Putamen (tissue), 1 donor: ENCODE measurements at places on chromosomes 4 and X.

GRCh38 chrX:115018944-115019343 is 1.5 kb upstream of the IL13RA2 start:
- no peak for DNase-seq

DNA sequence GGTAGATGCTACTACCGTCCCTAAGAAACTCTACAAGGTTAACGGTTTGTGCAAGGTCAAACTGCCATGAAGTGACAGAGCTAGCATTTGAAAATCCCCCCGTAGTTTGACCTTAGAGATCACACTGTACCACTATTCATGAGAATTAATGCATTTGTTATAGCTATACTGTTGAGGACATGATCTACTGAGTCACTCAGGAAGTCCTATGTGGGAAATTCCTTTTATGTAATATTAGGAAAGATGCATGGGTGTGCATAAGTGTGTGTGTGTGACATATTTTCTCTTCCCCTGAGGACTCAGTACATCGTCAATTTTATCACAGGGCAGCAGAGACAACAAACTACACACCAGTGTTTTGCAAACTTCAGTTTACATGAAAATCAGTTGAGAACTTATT is 141.1 kb downstream of the FBXW7 start:
- no peak for DNase-seq

- peak; percentile 30 for DNase-seq
Observed at GRCh38 chrX:32530802-32531403, 680.4 kb downstream of the DMD start.

DNA sequence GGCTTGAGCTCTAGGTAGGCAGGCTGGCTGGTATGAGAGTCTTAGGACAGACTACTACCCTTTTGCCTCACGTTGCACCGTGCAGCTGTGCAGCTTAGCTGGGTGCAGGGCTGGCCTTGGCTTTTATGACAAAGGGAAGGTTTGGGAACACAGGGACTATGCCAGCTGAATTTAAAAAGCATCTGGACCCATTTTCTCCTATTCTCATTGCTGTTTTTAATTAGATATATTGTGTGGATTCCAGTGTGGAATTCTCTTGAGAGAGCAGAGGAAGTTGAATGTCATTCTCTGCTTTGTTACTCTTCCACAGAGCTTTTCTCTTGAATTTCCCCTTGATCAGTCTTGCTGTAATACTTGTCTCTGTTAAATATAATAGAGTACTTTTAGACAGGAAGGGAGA is 192.7 kb downstream of the ZNF330 start:
- no peak for DNase-seq

DNA sequence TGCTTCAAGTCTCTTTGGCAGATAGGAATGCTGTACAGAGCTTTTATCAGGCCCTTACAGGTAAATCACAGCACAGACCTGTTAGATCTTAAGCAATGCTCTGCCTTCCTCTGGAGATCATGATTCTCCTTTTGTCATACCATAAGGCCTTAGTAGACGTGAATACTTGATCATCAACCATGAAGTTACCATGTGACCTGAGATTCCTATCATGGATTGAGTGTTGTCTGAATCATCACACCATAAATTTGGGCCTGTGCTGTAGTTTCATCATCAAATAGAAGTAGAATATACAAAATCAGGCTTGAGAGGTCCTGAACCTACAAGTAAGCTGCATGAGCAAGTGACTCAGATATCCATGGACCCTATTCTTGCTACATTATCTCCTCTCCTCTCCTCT is 466.8 kb upstream of the INTU start:
- no peak for DNase-seq

- no peak for DNase-seq
Observed at GRCh38 chr4:64822405-64822804, 413.2 kb upstream of the TECRL start.

DNA sequence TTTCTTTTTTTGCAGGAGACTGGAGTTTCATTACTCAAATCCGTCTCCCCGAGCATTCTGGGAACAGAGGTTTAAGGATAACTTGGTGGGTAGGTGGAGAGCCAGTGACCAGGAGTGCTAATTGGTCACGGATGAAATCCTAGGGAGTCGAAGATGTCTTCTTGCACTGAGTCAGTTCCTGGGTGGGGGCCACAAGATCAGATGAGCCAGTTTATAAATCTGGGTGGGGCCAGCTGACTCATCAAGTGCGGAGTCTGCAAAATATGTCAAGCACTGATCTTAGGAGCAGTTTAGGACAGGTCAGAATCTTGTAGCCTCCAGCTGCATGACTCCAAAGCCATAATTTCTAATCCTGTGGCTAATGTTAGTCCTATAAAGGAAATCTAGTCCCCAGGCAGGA is 741.3 kb downstream of the PCDH7 start:
- no peak for DNase-seq

- DNase-seq: no peak
Observed at GRCh38 chr4:148196164-148196563, 246.1 kb downstream of the NR3C2 start.

GRCh38 chr4:112520598-112521122 is 4.7 kb upstream of the NEUROG2 start:
- DNase-seq: no peak

DNA sequence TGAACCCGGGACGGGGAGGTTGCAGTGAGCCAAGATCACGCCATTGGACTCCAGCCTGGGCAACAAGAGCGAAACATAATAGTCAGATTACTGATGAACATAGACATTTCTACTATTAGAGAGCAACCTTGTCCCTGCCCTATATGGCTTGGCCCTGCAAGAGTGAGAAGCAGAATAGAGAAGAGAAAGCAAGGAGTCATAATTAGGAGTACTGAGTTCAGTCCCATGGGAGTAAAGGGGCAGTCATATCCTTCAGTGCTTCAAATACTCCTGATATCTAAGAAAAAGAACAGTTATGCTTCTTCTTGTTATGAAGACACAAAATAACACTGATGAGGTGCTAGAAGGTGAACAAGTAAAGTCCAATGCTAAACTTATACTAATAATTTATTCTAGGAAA is 33.8 kb downstream of the CLDN2 start:
- DNase-seq: no peak

DNA sequence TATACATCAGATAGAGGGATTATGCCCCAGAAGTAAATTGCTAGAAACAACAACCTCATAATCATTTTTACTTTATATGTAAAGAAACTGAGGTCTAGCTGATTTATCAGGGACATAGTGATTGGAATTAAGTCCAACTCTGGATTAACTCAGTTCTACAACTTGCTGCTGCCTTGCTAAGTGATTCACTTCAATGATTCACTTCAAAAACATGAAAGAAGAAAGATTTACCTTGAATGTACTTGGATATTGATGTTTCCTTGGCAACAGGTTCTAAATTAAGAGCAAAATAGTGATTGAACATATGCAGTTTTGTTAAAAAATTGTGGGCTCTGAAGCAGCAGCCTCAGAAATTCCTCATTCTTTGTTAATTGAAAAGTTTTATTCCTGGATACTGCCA is 99.8 kb upstream of the H2AZ1 start:
- DNase-seq: no peak
